ENCODE measurements at places on chromosomes 12 and 14. TPM values are rescaled to one million over a fixed set of nuclear protein-coding genes. Genes with fewer than 3 reads are reported as not detected.
A peak's percentile ranks its signal among the peaks of the same experiment; 100 is the strongest.

Gene KLRC2
- not detected for total RNA-seq

Gene REC8
- 8.6 TPM for total RNA-seq

Gene CCDC197
- total RNA-seq, result not detected

Gene ZNF385A
- 30.4 TPM for total RNA-seq

Gene ARID4A
- 24.6 TPM for total RNA-seq

Gene ADCY4
- 16.7 TPM for total RNA-seq

DNA sequence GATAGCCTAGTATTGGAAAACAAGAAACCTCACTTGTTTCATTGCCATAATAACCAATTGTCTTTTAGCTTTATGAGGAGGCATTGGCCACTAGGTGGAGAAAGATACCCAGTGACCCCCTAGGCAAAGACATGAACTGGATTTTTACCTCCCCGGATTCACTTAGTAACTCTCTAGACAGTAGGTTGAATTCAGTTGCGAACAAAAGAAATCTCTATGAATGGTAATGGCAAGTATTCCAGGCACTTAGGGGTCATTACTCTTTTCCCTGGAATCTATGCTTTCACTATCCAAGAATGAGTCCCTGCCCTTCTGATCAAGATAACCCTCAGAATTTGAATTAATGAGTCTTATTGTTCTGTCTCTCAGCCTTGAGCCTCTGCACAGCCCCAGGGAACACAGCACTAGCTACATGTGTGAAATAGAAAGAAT, 29.5 kb upstream of the RHOJ start:
- peak; percentile 78 for DNase-seq

DNA sequence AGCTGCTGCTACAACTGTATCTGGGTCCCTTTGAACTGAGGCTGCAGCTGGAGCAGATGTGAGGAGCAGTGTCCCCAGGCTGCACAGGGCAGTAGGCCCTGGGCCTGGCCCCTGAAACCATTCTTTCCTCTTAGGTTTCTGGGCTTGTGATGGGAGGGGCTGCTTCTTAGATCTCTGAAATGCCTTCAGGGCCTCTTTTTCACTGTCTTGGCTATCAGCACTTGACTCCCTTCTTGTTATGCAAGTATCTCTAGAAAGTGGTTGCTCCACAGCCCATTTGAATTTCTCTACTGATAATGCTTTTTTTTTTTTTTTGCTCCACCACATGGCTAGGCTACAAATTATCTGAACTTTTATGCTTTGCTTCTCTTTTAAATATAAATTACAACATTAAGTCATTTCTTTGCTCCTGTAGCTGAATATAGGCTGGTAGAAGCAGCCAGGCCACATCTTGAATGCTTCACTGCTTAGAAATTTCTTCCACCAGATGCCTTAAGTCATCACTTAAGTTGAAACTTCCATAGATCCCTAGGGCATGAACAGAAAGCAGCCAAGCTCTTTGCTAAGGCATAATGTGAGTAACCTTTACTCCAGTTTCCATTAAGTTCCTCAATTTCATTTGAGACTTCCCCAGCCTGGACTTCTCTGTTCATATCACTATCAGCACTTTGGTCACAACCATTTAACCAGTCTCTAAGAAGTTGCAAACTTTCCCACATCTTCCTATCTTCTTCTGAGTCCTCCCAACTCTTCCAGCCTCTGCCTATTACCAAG, 41.1 kb downstream of the ACSM4 start:
- no peak for DNase-seq

DNA sequence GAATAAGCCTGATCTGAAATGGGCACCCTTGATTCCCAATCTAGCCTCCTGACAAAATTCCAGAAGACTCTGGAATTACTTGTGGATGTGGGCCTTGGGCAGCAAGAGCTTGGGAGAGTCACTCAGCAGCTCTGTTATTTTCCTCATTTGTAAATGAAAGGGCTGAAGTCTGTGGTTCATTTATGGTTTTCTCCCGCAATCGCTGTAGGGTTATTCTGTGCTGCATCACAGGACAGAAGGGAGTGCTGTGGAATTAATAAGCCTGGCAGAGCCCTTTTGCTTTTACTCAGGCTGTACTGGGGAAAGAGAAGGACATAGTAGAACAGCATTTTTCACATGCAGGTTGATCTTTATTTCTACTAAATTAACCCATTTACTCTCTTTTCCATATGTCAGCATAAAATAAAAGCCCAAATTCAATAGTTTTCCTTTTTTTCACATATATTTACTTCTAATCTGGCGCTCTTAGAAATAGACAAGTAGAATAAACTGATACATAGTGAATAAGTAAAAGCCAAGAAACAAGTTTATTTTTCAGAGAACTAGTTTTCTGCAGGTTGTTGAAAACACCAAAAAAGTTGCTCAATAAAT, 49.2 kb downstream of the DUSP16 start:
- no peak for DNase-seq

DNA sequence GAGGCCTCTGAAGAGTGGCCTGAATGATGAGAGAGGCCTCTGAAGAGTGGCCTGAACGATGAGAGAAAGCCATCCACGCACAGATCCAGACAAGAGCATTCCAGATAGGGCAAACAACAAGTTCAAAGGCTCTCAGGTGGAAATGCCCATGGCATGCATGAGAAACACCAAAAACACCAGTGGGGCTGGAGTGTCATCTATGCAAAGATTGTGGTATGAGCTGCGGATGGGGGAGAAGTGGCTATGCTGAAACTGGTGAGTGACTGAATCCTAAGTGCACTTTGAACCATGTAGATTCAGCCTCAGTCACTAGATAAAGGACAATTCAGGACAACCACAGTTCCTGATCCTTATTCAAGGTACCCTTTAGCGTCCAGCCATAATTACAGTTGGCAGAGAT, 79.4 kb upstream of the GZMB start:
- DNase-seq, result no peak

DNA sequence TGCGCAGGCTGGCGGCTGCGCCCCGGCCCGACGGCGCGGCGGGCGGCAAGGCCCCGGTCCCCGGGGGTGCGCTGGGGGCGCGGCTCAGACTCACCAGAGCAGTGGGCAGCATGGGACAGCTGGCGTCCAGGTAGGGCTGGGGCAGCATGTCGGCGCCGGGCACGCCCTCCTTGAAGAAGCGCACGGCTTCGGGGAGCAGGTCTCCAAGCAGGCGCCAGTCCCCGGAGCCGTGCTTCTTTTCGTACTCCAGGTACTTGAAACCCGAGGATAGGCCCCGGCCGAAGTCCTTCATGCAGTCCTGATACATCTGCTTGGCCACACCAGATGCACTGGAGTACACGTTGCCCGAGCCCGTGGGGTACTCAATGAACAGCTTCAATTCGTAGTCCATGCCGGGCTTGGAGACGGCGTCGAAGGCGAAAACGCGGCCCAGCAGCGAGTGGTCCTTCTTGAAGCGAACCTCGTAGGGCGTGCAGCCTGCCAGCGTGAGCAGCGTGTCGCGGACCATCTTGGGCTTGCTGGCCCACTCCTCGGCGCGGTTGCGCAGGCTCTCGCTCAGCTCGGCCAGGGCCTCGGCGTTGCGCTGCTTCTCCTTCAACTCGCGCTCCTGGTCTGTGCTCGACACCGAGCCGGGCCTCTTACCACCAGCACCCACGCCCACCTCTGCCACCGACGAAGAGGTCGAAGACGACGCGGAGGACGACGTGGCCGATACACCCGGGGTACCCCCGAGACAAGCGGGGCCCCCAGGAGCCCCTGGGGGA, 2.2 kb downstream of the IRF2BPL start:
- peak; percentile 66 for DNase-seq

- DNase-seq, result no peak
Observed at GRCh38 chr14:68592948-68593556, 199.8 kb downstream of the ZFP36L1 start.

GRCh38 chr12:2183556-2184541, 131.1 kb downstream of the CACNA1C start:
- peak; percentile 70 for DNase-seq
